Fibroblast of gingiva (primary cell): ENCODE measurements at places on chromosomes 7 and 10.

DNA sequence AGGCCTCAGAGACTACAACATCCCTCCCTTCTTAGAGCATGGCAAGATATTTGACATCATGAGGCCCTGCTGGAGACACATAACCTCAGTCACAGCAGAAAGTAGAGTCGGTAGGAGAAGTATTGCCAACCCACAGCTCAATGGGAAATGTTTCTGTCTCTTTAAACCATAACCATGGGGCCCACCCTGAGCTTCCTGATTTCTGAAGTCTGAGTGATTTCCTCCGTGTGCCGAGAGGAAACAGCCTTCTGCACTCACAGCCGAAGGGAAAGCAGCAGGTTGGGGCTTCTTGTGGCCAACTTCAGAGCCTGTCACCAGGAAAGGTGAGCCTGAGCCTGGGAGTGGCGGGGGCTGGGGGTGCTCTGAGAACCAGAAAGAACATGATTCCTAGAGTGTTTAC lies at the start of gene GIMAP1:
TSS of gene GIMAP1 (plus strand) at position 246 of the 400 bp plus-strand sequence. CDS start 2,435 bp downstream, outside the sequence.
- DNase-seq, result no peak

DNA sequence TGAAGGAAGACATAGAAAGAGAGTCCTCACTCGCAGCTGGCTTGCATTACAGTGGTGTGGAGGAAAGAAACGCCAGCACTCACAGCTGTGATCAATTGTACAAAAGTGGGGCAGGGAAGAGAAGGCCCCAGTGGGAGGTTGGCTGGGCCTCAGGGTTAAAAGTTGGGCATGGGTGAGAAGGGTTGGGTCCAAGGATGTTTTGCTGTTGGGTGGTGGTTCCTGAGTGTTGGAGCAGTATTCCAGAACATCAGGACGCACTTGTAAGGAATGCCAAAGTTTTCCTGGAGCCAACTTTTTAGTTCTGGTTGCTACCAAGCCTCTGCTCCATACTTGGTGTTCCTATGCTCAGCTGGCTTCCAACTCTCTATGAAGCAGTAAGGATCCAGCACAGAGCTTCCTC lies 55.4 kb upstream of the MKRN1 start:
- DNase-seq, result peak; percentile 55

GRCh38 chr7:431041-431440 lies 88.6 kb downstream of the PDGFA start:
- DNase-seq, result no peak

- DNase-seq, result peak; percentile 36
Measured at GRCh38 chr7:47031786-47032535, 550.0 kb downstream of the TNS3 start.

GRCh38 chr7:117048114-117048866 lies 95.0 kb downstream of the ST7 start:
- no peak for DNase-seq

DNA sequence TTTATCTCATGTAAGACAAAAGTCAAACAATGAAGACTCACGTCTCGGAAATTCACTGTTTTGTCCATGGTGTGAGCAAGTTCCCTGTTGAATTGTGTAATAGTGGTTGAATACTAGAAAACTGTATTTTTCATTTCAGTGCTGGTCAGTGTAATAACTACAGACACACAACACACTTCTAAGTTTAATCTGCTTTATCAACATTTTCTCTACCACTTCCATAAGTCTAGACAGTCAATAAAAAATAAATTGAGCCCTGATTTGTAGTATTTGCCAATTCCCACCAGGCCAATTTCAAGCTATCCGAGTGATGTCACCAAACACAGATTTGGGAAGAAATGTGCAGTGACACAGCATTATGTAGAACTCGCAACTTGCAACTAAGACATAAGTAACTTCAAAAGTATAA lies 81.9 kb downstream of the GPR141 start:
- no peak for DNase-seq

DNA sequence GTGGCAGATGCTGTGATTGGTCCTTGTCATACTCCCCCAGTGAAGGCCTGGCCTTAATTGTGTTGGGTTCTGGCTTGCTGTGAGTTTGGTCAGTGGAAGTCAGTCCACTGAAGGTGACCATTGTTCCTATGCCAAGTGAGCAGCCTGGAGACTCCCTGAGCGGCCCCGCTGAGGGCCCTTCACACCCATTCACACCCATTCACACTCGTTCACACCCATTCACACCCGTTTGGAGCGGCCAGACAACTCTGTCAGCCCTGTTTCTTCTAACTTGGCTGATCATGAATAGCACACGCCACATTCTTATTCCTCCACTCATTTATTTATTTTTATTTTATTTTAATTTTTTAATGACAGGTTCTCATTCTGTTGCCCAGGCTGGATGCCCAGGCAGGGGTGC lies 61.5 kb downstream of the C10orf120 start:
- DNase-seq, result no peak

DNA sequence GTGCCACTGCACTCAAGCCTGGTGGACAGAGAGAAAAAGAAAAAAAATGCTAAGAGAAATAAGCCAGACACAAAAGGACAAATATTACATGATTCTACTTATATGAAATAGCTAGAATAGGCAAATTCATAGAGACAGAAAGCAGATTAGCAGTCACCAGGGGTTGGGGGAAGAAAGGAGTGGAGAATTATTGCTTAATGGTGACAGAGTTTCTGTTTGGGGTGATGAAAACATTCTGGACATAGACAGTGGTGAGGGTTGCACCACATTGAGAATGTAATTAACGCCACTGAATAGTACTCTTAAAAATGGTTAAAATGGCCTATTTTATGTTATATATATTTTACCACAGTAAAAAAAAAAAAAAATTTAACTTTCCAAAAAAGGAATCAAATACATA lies 6.4 kb upstream of the NT5C2 start:
- DNase-seq, result no peak
